Activated T-cell treated with anti-CD3 and anti-CD28 coated beads, Interleukin-2, amount 50 U/mL, for 48 hours (primary cell): ENCODE measurements at places on chromosomes 7 and 10.

- DNase-seq = no peak
Observed at GRCh38 chr10:73814896-73815718, 3.7 kb upstream of the NDST2 start.

- DNase-seq = no peak
Observed at GRCh38 chr7:84971360-84971759, 215.5 kb downstream of the SEMA3D start.

- no peak for DNase-seq
Observed at GRCh38 chr10:32073659-32074058, 17.4 kb upstream of the KIF5B start.

DNA sequence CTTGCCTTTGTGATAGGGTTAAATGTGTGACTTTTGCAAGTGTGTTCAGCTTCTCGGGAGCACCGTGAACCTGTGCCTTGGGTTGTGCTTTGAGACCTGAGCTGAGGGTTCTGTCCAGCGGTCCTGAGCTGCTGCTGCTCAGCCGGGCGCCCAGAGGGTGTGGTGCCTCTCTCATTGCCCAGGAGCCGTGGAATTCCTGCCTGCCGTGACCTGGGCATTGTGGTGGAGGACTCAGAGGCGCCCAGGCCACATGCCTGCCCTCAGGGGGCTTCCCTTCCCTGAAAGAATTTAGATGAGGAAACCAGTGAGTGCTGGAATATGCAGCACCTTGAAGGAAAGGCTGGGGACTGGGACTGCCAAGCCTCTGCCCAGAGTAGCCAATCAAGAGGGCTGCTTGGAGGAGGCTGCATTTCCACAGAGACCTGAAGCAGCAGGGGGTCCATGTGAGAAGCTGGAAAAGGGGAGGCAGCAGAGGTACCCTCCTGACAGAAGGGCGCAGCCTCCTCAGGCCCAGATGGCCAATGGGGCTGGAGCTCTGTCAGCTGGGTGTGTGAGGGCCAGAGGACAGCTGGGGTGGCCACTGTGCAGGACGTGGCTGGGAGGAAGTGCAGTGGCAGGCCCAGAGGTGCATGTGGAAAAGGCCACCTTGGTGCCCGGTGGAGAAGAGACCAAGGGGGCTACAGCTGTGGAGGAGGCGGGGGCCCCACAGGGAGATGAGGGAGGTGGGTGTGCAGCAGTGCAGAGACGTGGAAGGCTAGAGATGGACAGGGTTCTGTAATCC, 107.3 kb downstream of the NKX6-2 start:
- no peak for DNase-seq

DNA sequence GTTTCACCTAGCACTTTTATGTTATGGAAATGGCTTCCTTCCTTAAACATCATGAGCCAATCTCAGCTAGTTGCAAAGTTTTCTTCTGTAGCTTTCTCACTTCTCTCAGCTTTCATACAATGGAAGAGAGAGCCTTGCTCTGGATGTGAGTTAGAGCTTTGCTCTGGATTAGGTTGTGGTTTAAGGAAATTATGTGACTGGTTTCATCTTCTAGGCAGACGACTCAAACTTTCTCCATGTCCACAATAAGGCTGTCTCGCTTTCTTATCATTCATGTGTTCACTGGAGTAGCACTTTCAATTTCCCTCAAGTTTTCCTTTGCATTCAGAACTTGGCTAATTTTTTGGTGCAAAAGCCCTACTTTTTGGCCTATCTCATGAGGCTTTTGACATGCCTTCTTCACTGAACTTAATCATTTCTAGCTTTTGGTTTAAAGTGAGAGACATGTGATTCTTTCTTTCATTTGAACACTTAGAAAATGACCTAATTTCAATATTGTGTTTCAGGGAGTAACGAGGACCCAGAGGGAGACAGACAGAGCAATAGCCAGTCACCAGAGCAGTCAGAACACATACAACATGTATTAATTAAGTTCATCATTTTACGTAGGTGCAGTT, 49.8 kb downstream of the CNOT4 start:
- DNase-seq = no peak

- DNase-seq = no peak
Observed at GRCh38 chr7:31782411-31782991, 95.5 kb downstream of the PPP1R17 start.

DNA sequence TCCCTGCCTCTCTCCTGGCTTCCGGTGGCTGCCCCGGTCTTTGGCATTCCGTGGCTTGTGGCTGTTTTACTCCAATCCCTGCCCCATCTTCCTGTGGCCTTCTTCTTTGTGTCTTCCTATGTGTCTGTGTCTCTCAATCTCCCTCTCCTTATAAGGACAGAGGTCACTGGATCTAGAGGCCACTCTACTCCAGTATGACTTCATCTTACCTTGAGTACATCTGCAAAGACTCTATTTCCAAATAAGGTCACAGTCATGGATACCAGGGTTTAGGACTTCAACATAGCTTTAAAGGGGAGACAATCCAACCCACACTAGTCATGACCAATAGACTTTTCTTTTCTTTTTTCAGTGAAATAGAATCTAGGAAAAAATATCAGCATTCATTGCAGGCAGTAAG, 153.3 kb upstream of the INSYN2A start:
- DNase-seq = no peak

DNA sequence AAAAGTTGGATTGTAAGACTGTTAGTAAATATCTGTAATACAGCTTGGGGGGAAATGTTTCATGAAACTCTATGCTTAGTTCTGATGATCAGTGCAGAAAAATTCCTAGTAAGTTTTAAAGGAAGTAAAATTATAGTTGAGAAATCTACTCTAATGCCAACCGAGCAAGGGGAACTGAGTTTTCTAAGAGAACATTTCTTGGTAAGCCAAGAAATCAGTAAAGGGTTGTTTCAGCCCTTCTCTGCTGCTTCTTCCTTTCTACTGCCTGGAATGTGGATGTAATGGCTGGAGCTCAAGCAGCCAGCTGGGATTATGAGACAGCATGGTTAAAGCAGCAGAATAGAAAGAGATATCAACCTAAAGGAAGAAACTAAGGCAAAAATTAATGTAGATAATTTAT, 15.9 kb upstream of the AKR1B1 start:
- DNase-seq = no peak

- no peak for DNase-seq
Observed at GRCh38 chr7:43647339-43647672, 64.4 kb downstream of the STK17A start.

GRCh38 chr10:122057841-122058413, 69.0 kb downstream of the TACC2 start:
- DNase-seq = no peak

DNA sequence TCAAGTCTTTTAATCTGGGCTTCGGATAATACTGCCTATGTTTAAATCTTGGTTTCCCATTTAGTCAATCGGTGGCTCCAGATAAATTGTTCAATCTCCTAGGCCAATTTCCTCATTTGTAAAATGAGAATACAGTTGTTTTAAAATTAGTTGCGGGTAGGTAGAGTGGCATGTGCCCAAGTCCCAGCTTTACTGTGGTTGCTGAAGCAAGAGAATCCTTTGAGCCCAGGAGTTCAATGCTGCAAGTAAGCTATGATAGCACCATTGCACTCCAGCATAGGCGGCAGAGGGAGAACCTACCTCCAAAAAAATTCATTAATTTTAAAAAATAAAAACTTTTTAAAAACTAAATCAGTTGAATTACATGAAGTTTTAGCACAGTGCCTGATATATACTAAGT, 7.3 kb downstream of the RNF216 start:
- DNase-seq = no peak

- DNase-seq = no peak
Observed at GRCh38 chr7:33539198-33539597, 366.1 kb upstream of the BMPER start.

DNA sequence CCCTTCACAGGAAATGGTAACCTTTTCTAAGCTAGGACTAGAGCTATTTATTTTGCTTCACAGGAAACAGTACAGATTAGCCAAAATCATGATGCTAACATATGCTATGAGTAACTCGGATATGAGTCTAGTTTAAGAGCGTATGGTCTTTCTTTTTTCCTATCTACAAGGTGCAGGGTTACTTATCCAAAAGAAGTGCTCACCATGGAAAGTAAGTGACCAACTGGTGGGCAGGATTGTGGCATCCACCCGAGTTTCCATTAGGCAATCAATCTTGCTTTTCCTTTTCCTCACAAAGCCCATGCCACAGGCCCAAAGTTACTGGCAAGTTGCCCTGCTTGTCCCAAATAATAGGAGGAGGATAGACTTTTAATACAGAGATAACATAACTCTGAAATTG, 765.1 kb upstream of the POM121L12 start:
- DNase-seq = no peak
